ENCODE measurements at places on chromosomes 16 and 17. TPM values are rescaled to one million over a fixed set of nuclear protein-coding genes. Genes with fewer than 3 reads are reported as not detected.

DNA sequence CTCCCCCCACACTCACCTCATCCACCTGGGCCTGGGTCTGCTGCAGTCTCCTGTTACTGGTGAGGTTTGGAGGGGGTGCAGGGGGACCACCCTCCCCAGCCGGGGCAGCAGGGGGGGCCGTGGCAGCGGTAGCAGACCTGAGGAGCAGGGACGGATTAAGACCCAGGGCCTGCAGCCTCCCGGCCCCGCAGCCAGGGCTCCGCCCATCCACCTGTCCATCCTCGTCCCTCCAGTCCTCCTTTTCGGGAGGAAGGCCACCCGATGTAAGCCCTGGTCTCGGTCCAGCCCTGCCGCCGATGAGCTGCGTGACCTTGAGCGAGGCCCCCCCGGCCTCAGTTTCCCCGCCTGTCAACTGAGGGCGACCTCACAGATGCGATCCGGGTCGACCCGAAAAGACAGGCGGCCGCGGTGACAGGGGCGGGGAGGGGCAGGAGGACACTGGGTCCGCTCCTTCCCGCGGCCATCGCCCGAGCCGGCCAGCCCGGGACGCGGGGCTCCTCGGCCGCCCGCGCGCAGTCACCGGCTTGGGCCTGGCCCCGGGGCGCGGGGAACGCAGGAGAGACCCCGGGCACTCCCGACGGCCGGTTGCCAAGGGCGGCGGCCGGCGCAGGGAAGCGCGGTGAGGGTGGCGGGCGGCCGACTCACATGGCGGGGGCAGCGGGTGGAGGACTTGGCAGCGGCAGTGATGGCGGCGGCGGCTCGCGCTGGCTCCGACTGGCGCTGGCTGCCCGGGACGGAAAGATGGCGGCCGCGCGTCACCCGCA is at the start of gene VAMP2:
Gene VAMP2 (minus strand): TSS at position 716 of the 764 bp plus-strand sequence. CDS start 69 bp downstream, at position 647.
- peaks cover 25% of the 10 kb centered on the region for H3K4me1 ChIP-seq
- H3K36me3 ChIP-seq: peaks cover 15% of the 10 kb centered on the region
- H3K27me3 ChIP-seq: no peaks in the 10 kb centered on the region
- DNase-seq: peak; percentile 54

- peaks cover 62% of the 10 kb centered on the region for H3K36me3 ChIP-seq
- no peak overlapping the region for H3K4me3 ChIP-seq
- peak overlapping the region; percentile 97 for H3K27ac ChIP-seq
- no peak for DNase-seq
- no peaks in the 10 kb centered on the region for H3K27me3 ChIP-seq
Measured at GRCh38 chr17:45092911-45093430, 31.9 kb downstream of the NMT1 start.

DNA sequence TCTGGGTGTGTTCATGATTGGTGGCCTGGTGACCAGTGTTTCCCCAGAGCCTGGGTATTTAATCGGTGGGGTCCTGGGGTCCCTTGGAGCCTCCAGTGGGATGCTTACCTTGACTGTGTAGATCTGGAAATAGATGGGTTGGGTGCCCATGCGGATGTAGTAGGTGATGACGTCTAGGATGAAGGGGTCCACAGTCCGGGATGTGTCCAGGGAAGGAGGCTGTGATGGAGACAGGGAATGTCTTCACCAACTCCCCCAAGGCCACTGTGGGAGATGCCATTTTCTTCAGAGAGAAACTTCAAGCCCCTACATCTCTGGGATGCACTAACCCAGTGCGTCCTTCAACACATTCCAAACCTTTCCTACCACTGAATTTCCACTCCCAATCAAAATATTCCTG is 24.1 kb upstream of the MFSD6L start:
- no peak for DNase-seq
- no peak overlapping the region for H3K27ac ChIP-seq
- H3K4me3 ChIP-seq: no peak overlapping the region
- H3K4me1 ChIP-seq: no peaks in the 10 kb centered on the region
- H3K36me3 ChIP-seq: no peaks in the 10 kb centered on the region
- peaks cover 31% of the 10 kb centered on the region for H3K27me3 ChIP-seq

DNA sequence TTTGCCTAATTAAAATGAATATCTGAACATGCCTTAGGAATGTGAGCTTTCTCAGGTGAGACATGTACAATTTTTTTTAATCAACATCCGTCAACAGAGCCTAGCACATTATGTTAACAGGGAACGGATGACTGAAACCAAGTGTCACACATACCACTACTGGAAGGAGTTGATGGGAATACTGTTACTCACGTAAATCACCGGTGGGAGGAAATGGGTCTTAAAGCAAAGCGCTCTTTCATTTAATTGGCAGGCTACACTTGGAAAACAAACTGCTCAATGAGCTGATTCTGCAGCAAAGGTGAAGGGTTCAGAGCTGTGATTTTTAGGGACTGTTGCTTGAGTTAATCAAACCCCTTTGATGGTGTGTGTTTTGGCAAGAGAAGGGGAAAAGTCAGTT is 4.8 kb downstream of the CPPED1 start:
- H3K4me3 ChIP-seq: no peak overlapping the region
- H3K4me1 ChIP-seq: 0 out of 2 replicates have a peak, but pooled peaks cover 7% of the 10 kb centered on the region
- H3K27ac ChIP-seq: no peak overlapping the region
- no peaks in the 10 kb centered on the region for H3K27me3 ChIP-seq

- no peak overlapping the region for H3K4me3 ChIP-seq
- DNase-seq: no peak
- no peak overlapping the region for H3K27ac ChIP-seq
- H3K27me3 ChIP-seq: no peaks in the 10 kb centered on the region
Measured at GRCh38 chr17:43014649-43015542, 7.3 kb downstream of the VAT1 start.

DNA sequence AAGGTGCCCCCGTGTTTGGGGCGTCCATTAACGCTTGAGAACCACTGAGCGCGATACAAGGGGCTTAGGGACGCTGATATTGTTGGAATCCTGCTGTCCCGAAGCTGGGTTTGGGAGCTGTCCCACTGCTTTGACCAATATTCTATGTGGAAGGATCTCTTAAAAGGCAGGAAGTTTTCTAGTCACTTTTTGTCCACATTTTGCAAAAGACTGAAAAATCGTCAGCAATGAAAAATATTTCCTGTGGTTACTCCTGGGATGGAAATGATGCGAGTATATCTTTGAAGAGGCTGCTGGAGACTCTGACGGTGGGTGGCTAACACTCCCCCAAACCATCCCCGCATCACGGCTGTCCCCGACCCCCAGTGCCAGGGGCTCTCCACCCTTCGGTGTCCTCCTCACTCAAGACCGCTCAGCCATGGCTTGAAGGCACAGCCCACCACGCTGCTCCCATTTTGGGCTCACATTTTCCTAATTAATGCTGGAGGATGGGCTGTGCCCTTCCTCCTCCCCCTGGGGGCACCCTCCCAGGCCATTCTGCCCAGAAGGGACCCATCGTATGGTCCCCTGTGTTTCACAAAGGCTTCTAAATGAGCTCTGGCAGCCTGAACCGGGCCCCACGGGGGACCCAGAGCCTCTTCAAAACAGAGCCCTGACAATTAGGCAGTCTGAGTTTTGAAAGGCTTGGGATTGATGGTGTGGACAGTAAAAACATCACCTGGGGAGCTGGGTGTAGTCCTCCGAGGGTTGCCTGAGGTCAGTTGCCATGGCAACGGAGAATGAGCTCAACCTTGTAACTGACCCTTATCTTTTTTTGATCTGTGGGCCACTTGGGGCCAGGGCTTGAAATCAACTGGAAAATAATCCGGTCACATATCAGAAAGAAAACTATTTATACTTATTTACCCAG is 158.6 kb downstream of the C16orf78 start:
- H3K4me3 ChIP-seq: no peak overlapping the region
- no peak for DNase-seq

DNA sequence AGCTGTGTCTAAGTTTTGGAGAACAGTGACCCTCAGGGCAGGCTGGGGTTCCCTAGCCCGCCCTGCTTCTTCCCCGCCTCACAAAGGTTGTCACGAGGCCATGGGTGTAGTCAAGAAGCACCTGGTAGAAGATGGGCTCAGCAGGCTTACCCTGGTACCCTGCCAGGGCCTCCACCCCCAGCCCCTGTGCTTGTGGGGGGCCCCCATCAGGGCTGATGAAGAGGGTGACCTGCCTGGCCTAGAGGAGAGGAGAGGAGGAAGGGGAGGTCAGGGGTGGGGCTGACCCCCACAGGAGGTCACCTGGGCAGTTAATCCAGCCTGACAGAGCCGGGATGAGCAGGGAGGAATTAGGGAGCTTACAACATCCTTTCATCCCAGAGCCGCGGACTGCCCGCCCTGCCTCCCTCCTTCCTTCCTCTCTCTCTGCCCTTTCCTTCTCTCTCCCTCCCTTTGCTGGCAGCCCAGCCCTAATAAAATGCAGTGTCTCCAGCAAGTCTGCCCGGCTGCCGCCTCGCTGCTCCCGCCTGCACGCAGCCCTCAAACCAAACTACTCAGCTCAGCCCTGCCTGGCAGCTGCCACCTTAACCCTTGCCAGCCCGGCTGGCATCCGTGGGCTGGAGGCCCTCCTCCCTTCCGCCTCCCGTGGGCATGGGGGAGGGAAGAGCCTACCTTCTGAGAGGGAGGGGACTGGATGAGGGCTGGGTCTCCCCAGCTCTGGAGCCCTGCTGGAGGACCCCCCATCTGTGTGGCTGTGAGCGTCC is 7.2 kb downstream of the DLX3 start:
- peaks cover 79% of the 10 kb centered on the region for H3K27me3 ChIP-seq
- peak; percentile 74 for DNase-seq
- no peak overlapping the region for H3K27ac ChIP-seq

GRCh38 chr16:49494474-49494873 is 120.9 kb downstream of the C16orf78 start:
- H3K27me3 ChIP-seq: no peaks in the 10 kb centered on the region
- no peak overlapping the region for H3K27ac ChIP-seq
- no peak overlapping the region for H3K4me3 ChIP-seq
- H3K4me1 ChIP-seq: no peaks in the 10 kb centered on the region
- H3K36me3 ChIP-seq: no peaks in the 10 kb centered on the region

- no peak for DNase-seq
- no peak overlapping the region for H3K4me3 ChIP-seq
- H3K4me1 ChIP-seq: no peaks in the 10 kb centered on the region
Measured at GRCh38 chr17:1546292-1546922, 16.2 kb downstream of the PITPNA start.

DNA sequence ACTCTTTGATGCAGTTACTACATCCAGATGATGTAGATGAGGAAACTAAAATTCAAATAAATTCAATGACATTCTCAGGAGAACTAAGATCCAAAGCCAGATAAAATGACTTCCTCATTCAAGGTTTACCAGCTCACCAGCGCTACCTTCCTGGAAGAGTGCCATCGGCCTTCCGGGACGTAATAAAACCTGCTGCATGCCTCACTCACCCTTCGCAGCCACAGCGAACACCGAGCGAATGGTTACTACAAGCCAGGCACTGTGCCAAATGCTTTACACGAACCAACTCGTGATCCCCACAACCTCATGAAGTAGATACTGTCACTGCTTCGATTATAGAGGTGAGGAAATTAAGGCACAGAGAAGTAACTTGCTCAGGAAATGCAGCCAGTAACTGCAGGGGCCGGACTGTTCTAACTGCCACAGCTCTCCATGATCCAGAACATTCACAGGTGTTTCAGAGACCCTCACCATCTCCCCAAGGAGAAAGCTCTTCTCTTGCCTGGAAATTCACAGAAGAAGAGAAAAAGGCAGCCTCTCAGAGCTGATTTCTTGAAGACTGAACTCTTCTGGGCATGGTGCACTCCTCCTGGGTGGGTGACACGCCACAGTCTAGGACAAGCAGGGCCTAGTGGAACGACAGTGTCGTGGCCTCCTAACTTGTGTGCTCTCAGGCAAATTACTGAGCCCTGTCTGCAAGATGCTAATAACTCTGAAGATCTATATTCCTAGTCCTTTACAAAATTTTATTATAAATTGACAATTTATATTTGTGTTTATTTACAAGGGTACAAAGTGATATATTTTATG is 46.8 kb downstream of the HIC1 start:
- H3K36me3 ChIP-seq: no peaks in the 10 kb centered on the region
- 0 out of 2 replicates have a peak overlapping the region, but pooled peaks have one; percentile 6 for H3K27ac ChIP-seq
- no peak overlapping the region for H3K4me3 ChIP-seq
- no peaks in the 10 kb centered on the region for H3K27me3 ChIP-seq

GRCh38 chr16:5615868-5616642 is 518.5 kb upstream of the EEF2KMT start:
- H3K4me1 ChIP-seq: peaks cover 53% of the 10 kb centered on the region
- peak; percentile 84 for DNase-seq
- no peak overlapping the region for H3K27ac ChIP-seq
- H3K36me3 ChIP-seq: no peaks in the 10 kb centered on the region
- no peak overlapping the region for H3K4me3 ChIP-seq
- no peaks in the 10 kb centered on the region for H3K27me3 ChIP-seq

DNA sequence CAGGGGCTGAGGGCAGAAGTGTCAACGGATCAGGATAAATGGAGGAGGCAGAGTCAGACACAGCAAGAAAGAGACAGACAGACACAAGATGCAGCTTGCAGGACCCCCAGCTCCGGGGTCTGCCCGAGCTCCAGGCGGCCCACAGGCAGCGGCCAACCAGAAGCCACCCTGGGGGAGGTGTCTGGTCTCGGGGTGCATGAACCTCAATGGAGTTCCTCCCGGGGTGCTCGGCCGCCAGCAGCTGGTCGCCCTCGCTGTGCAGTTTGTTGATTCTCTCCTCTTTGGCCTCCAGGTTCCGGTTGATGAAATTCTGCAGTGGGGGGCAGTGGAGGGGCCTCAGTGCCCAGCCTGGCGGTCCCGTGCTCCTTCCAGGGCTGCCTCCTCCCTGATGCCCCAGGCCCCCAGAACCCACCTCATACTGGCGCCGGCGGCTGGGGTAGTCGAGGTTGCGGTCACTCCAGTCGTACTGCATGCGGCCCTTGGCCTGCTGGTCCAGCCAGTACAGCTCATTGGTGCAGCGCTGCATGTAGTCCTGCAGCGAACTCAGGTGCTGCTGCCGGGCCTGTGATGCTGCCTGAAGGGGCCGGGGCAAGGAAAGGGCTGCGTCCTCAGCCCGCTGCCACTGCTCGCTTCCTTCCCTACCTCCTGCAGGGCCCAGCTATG is 38.0 kb downstream of the PPL start:
- no peaks in the 10 kb centered on the region for H3K27me3 ChIP-seq
- H3K4me3 ChIP-seq: no peak overlapping the region
- no peak overlapping the region for H3K27ac ChIP-seq
- no peaks in the 10 kb centered on the region for H3K36me3 ChIP-seq
- H3K4me1 ChIP-seq: no peaks in the 10 kb centered on the region

- no peaks in the 10 kb centered on the region for H3K27me3 ChIP-seq
- DNase-seq: no peak
- peak overlapping the region; percentile 91 for H3K27ac ChIP-seq
- H3K36me3 ChIP-seq: peaks cover 8% of the 10 kb centered on the region
- H3K4me3 ChIP-seq: peak overlapping the region; percentile 77
Measured at GRCh38 chr17:39461926-39462569, 762 bp downstream of the CDK12 start.

DNA sequence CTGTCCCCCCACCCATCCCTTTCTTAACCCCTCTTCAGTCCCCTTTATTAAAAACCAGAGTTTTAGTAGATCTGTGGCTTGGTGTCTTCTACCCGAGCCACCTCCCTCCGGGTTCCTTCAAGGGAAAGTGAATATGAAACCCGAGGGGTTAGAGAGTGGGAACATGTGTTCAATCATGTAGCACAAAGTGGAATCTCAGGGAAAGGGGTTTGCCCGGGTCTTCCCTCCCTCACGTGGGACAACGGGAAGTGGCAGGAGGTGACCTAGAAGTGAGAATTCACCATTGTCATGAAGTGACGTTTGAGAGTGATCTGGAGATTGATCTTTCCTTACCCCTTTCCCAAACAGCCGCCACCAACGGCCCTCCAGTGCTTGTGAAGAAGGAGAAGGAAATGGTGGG is 5.0 kb downstream of the RNF227 start:
- peaks cover 15% of the 10 kb centered on the region for H3K36me3 ChIP-seq
- H3K4me1 ChIP-seq: peaks cover 10% of the 10 kb centered on the region
- H3K4me3 ChIP-seq: no peak overlapping the region
- H3K27me3 ChIP-seq: no peaks in the 10 kb centered on the region
- DNase-seq: no peak
- no peak overlapping the region for H3K27ac ChIP-seq

Gene ICAM2
- 0.08 TPM for polyA plus RNA-seq

Gene MEOX1
- polyA plus RNA-seq: 0.05 TPM

Gene HOXB6
- polyA plus RNA-seq: not detected

Gene PDF
- polyA plus RNA-seq: 22.0 TPM

Gene CLEC18C
- polyA plus RNA-seq: 0.23 TPM

Gene SLFN13
- polyA plus RNA-seq: under 0.01 TPM

Measured in SK-N-SH (cell line).